ENCODE measurements at places on chromosomes 5 and 9.

GRCh38 chr5:148932355-148932935, 106.0 kb downstream of the ADRB2 start:
- DNase-seq, result no peak

- no peak for DNase-seq
Measured at GRCh38 chr5:34516166-34516565, 140.0 kb upstream of the RAI14 start.

DNA sequence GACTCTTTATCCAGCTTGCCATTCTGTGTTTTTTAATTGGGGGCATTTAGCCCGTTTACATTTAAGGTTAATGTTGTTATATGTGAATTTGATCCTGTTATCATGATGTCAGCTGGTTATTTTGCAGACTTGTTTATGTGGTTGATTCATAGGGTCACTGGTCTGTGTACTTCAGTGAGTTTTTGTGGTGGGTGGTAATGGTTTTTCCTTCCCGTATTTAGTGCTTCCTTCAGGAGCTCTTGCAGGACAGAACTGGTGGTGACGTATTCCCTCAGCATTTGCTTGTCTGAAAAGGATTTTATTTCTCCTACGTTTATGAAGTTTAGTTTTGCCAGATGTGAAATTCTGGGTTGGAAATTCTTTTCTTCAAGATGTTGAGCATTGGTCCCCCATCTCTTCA, 381.1 kb downstream of the MAN2A1 start:
- no peak for DNase-seq

- no peak for DNase-seq
Measured at GRCh38 chr5:110256298-110256697, 470.2 kb downstream of the TMEM232 start.

DNA sequence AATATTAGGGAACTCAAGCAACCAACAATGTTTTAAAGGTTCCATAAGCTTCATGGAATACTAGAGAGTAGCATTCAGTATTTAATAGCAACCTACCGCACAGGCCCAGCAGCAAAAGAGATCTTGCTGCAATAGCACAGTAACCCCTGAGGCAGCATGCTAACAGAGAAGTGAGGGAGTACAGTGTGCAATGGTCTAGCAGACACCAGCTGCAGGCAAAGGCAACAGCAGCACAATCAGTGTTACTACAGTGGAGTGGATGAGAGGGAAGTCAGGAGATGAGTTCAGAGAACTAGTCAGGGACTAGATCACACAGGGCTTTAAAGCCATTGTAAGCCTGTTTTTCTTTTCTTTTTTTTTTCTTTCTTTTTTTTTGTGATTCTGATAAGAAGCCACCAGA, 2.8 kb downstream of the TICAM2 start:
- no peak for DNase-seq

DNA sequence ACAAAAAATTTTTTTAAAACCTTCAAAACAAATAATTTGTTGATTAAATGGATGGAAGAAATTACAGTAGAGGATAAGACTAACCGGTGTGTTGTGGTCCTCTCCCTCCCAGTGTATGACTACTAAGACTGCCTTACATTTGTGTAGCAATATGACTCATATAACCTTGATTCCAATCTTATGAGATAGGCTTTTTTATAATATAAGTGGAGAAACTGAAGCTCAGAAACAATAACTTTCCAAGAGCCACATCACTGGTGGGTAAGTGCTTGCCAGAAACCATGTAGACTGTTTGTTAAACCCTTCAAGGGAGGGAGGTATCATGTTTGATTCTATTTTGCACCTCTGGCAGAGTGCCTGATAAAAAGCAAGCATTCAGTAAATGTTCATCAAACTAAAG, 47.5 kb downstream of the NLN start:
- no peak for DNase-seq

DNA sequence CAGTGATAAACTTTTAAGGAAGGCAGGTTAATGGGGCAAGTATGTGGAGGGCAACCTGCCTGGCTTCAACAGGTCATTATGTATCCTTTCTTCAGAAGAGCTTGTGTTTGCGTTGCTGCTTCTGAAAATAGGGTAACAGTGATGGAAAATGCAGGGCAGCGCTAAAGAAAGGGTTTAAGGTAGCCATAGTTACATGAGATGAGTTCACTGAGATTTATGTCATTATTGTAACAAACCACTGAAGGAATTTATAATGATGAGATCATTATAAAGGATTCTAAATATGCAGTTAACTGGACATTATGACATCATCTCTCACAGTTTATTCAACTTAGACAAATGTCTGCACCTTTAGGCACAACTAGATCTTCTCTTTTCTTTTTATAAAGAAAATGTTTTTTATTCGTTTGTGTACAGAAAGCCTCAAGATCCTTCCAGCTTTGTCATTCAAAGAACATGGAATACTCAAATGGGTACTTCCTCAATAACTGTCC, 291.6 kb upstream of the SMARCA2 start:
- DNase-seq, result no peak
